ENCODE measurements at places on chromosomes 16 and 17.

DNA sequence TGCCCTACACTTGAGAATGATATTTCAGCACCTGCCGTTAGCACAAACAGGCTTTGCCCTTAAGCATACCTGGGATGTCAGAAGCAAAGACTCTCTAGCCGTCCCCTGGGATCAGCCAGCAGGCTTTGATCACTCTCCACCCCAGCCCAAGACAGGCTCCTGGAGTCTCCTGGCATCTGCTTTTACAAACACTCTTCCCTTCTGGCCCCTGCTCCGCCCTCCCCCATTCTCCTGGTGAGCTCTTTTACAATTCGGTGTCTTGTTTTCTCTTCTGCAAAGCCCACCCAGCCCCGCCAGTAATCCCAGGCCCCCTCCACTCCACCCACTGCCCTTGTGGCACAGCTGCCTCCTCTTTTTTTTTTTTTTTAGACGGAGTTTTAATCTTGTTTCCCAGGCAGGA lies 50.4 kb downstream of the KATNIP start:
- DNase-seq: no peak

DNA sequence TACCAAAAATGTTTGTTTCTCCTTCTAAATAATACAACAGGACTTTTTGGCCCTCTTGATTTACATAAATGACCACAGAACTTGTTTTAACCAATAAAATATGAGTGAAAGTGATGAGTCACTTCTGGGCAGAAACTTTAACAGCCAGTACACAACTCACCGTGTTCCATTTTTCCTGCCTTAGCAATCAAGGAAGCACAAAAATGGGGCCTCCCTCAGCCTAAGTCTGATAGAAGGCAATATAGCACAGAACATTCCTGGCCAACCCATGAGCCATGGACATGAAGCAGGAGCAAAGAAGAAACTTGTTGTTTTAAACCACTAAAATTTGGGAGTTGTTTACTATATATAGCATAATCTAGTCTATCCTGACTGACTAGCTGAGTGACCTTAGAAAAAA lies 61.1 kb upstream of the MTMR4 start:
- DNase-seq: no peak

GRCh38 chr16:56688762-56689161 lies 6.5 kb downstream of the MT1X start:
- DNase-seq: no peak

- no peak for DNase-seq
Measured at GRCh38 chr17:49120166-49120565, 12.4 kb upstream of the B4GALNT2 start.

DNA sequence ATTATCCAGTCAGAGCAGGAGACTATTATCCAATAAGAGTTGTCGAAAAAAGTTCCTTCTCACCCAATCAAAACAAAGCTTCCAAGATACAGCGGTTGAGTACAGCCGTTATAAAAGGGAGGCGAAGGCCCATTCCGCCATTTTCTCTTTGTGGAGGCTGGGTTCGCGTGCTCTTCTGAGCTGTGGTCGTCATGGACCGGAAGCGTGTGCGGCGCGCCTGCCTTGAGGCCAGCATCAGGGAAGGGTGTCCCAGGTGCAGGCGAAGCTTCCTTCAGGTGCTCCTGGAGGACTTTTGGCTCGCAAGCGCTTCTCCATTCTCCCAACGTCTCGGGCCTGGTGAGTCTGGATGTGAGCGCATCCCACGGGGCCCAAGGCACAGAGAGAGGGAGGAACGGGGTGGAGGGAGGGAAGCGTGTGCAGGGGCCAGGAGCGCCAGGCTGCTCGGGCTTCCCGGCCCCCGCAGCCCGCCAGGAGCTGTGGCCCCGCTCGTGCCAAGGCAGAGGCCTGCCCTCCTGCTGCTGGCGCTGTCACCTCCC lies 99.2 kb downstream of the GOSR1 start:
- DNase-seq: no peak

All from HT-29 (cell line).